ENCODE measurements at places on chromosomes 12 and 14.
A peak's percentile ranks its signal among the peaks of the same experiment; 100 is the strongest.

- DNase-seq = no peak
Measured at GRCh38 chr14:100898465-100898864, 5.1 kb downstream of the RTL1 start.

- peak; percentile 83 for DNase-seq
Measured at GRCh38 chr12:93174048-93174447, 203.7 kb upstream of the NUDT4 start.

DNA sequence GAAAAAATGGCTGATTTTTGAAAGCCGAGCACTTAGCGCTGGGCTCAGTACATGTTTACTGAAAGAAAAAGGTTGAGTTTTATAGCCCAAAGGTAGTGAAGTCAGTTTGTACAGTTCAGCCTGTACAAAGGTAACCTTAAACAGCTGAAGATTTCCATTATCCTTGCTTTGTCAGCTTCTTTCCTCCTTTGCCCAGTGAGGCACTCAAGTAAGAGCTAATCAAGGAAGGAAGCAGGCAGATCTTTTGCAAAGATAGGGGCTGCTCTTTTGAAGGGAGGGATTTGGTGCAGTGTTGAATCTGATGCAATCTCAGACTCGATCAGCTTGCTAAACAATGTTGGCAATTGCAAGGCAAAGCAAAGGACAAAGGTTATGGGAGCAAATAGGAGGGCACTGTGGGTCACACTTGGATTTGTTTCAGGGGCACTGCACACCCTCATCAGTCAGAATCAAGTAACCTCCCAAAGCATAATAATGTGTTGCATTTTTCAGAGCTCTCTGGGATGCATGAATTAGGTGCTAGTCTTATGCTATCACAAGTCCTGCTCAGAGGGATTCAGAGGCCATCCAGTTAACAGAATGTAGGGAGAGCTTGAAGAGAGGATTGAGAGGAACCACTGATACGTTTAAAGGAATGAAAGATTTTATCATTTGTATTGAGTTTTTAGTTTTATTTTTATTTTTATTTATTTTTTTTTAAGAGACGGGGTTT lies 44.4 kb downstream of the ANO6 start:
- DNase-seq = peak; percentile 12

DNA sequence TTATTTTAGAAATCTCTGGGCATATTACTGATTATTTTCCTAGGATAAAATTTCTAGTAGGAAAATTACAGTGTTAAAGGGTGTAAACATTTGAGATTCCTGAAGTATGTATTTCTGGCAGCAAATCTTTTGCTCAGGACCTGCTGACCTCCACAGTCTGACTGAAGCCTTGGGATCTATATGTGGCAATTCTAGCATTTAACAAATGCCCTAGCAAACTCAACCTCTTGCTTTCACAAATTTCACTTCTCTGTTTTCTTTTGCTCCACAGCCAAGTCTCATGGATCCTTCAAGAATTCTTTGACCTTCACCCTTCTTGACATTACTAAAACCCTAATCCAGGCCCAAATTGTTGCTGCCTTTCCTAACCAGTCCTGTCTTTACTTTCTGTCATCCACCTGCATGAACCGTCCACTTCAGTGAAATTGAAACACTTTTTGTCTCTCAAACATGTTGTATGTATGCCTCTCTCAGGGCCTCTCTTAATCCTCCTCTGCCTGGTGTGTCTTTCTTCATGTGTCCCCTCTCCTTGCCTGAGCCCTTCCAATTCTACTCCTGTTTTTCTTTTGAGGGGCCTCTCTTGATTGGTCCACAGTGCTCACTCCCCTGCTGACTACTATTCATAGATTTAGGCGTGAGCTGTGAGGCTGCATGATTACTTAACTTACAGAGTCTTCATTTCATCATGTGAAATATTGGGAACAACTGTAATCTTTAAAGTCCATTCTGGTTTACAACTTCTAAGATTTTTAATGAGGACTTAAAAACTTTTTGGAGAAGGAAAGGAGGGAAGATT lies 5.1 kb upstream of the DYRK4 start:
- DNase-seq = no peak

Data from HCEC 1CT (cell line).